ENCODE measurements at places on chromosomes 4 and X. TPM values are rescaled to one million over a fixed set of nuclear protein-coding genes. Genes with fewer than 3 reads are reported as not detected.
A peak's percentile ranks its signal among the peaks of the same experiment; 100 is the strongest.

DNA sequence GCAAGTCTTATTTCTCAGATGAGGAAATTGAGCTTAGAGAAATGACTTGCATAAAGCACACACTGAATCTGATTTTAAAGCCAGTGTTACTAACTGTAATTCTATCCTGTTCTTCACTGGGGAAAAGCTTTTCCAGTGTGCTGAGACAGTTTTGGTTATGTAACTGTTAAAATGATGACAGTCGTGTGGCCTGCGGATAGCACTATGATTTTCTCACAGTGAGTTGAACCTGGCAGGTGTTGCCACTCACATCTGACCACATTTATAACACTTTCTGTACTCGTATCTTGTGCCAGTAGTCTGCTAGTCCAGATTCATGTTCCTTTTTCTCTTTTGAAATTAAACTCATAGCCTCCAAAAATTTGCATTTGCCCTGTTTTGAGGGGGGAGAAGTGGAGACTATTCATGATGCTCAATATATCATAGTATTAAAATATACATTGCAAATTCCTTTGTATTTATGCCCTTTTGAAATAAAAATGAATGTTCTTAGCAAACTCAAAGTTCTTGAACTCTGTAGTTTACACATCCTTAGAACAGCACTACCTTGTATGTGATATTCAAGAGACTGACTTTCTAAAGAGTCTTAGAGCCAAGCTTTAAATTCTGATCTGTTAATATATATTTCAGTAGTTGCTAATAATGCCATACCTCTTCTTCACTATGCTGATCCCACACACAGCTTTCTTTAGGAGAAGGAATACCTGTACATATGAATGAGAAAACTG, 132.3 kb downstream of the PDLIM5 start:
- no peak for DNase-seq

DNA sequence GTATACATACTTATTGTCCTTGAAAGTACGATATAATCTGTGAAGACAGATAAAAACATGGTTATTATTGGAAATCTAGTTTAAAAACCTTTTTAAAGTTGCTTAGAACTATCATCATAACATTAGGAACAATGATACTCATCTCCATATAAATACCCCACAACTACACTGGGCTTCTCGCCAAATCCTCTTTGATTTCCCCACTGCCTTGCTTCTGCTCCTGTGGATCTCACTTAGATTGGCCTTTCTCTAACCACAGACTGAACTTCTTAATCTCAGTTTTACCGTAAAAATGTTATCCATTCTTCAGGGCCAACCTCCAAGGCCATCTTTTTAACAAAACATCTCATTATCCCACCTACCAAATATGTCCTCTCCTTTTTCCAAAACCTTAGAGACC, 77.6 kb downstream of the PRKG2 start:
- DNase-seq: no peak

Gene GAGE12J
- not detected for total RNA-seq

- DNase-seq: no peak
Observed at GRCh38 chr4:75025431-75025830, 92.5 kb downstream of the PARM1 start.

Gene AFM
- total RNA-seq: not detected

DNA sequence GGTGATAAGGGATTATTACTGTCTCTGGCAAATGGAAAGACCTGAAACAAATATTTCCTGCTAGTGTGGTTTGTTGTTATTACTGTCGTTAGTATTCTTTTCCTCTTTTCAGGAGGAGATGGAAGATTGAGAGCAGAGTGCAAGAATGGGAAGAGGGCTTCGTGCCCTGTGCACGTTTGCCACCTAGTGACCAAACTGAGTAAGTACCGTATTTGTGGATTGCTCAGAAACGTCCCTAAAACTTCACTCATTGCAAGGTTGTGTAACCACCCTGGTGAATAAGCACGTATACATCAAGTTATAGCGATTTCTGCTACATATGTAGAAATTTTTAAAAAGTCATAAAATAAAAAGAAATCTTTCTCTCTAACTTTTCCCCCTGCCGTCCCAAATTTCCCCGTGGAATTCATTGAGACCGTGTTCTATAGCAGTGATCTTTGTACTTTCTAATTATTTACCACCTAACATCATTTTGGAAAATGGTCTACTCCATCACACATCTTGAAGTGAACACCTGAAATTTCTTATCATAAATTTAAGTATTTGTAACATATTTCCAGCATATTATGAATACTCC, 24.3 kb downstream of the LINC00632 start:
- DNase-seq: peak; percentile 11

GRCh38 chrX:8913655-8914409, 112.6 kb upstream of the FAM9A start:
- DNase-seq: no peak

Gene GPR173
- 7.3 TPM for total RNA-seq
